Skeletal muscle cell (primary cell): ENCODE measurements at places on chromosomes 11 and 22.

GRCh38 chr11:119300198-119300964 is 16.5 kb downstream of the MCAM start:
- no peak for DNase-seq

DNA sequence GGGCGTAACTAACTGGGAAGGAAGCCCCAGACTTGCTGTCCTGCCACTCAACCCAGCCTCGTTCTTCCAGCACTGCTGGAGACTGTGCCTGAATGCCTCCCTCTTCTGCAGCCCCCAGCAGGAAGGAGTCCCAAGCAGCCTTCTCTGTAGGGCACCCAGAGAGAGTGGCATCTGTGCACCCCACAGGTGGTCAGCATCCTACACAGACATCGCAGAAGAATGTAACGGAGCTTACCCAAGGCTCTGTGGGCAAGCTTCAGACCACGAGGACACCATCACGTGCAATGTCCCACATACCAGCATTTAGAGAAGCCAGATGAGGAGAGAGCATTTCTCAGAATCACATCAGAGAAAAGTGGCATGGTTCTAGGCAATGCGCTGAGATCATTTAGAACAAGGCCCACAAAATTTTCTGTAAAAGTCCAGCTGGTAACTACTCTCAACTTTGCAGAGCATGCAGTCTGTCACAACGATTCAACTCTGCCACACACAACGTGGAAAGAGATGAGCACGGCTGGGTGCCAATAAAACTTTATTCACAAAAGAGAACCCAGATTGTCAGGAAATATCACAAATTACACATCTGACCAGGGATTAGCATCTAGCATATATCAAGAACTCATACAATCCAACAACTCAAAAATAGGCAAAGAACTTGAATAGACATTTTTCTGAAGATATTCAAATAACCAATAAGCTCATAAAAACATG is 33.4 kb downstream of the SHANK2 start:
- no peak for DNase-seq

DNA sequence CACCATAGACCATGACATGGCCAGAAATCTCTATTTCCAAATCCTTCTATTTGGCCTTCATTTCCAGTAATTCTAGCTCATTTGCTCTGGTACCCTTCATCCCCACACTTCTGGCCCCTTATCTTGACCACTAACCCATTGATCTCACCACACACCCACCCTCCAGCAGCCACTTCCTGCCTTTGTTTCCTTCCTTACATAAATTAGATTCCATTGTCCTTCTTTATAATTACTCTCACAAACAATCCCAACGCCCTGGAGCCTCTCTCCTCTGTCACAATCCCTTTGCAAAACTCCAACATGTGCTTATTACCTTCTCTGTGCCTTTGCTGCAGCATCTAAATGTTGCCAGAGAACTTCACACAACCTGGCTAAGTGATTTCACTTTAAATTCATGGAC is 14.8 kb downstream of the APLNR start:
- no peak for DNase-seq

DNA sequence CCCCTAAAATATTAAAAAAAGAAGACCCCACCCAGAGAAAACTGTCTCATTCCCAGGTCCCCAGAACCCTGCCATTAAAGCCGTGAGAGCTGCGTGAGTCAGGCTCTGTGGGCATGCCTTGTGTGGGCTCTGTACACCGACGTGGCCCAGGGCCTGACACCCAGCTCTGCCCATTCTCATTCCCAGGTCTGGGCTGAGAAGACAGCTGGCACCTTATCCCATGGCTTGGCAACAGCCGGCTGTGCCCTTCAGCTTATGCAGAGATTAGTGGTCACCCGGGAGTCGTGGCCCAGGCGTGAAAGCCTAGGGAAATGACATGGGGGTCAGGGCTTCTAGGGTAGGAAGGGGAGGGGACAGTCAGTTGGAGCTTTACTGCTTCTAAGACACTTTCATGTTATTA is 31.9 kb downstream of the OTOG start:
- no peak for DNase-seq

GRCh38 chr11:103875855-103876510 is 160.5 kb upstream of the DDI1 start:
- no peak for DNase-seq

GRCh38 chr11:16979703-16980622 is 34.3 kb downstream of the PLEKHA7 start:
- DNase-seq, result no peak

GRCh38 chr22:36982136-36982535 is 37.1 kb downstream of the TST start:
- DNase-seq, result no peak

DNA sequence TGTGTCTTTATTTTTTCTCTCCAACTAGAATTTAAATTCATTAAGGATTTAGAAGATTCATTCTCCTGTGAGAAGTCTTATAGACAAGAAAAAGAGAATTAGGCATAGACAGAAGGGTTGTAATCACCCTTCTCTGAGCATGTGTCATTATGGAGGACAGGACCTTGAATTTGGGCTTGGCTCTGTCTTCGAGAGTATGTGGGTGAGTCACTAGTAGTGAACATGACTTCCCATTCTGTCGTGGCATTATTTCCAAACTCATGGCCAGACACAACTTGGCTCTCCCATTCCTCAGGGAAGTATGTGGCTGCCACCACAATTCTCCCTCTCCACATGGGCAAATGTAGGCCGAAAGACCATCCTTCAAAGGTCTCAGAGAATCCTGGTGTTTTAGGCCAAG is 14.3 kb upstream of the ANKK1 start:
- peak; percentile 15 for DNase-seq

DNA sequence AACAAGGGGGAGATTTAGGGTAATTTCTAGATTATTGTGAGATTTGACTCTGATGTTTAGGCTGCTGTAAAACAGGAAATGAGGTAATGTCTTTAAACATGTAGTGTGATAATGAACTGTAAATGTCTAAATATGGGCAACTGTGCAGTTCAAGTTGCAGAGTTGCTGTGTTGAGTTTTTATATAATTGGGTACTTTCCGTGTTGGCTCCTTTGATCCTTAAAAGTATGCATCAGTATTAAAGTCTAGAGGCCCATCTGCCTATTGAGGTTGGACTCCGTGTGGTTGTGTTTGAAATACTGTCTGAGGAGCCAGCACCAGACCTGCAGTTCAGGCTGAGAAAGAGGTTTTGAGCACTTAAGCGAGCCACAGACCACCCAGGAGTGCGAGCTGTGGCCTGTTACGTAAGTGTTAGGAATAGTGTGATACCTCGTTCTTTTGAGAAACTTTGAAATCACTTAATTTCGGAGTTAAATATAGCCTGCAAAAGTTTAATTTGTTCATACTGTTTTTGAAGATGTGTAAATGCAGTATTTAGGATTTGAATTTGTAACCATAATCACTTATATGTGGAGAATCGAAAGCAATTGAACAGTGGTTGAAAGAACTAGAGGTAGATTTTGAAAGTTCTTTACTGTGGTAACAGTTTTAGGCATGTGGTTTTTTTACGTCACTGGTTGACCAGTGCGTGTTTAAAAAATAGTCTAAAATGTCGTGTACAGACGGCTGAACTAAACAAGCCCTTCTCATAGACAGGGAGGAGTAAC is 9.0 kb downstream of the FAM118A start:
- DNase-seq, result no peak

DNA sequence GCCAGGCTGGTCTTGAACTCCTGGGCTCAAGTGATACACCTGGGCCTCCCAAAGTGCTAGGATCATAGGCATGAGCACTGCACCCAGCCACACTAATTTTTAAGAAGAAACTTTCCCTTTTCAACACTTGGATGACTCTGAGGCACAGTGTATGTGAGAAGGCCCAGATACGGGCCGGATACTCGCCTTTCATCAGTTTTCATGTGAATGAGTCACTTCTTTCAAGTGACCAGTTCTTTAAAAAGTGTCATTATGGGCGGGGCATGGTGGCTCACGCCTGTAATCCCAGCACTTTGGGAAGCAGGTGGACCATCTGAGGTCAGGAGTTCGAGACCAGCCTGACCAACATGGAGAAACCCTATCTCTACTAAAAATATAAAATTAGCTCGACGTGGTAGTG is 120.8 kb downstream of the CTTN start:
- no peak for DNase-seq
